ENCODE measurements at places on chromosomes 6 and 20.

GRCh38 chr6:110439356-110439755 is 24.0 kb upstream of the DDO start:
- DNase-seq: no peak

- no peak for DNase-seq
Observed at GRCh38 chr6:25017932-25018567, 82.3 kb upstream of the RIPOR2 start.

DNA sequence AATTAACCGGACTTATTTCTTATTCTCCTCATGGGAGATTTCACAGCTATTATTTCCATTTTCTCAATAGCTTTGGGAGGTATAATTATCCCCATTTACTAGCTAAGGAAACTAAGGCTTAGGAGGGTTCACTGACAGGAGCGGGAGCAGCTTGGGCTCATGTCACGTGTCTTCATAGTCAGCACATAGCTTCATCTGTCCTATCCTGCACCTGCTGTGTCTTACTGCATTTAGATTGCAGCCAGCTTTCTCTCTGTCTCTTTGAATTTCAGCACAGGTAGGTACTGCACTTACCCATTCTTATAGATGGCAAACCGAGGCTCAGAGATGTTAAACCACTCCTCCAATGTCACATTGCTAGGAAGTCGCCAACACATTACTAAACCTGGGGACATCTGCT is 839.9 kb downstream of the MAFB start:
- no peak for DNase-seq

DNA sequence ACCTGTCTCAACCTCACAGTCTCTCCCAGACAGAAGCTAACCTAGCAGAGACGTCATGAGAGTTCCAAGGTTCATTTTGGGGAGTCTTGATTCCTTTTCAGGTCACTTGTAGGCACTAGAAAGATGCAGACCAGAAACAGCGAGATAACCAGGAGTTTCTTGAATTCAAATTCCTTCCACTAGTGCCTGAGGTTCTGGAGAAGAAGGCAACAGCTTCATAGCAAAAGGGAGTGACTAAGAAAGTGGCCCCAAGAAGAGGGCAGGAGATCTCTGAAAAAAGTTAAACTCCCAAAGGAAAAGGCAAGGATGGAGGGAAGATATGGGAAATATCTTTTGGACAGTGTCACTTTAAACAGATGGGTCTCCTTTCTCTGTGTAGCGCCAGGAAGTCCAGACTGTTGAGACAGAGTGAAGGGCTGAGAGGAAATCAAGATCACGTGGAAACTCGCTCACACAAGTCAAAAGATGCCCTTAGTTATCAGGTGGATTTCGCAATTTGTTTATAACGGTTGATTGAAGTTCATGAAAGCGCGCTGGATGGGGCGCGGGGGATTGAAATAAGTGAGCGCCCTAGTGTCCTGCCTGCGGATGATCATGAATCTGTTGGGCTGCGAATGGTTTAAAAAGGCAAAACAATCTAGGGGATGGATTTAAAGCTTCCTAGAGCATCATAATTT is 4.8 kb upstream of the PRSS16 start:
- no peak for DNase-seq

DNA sequence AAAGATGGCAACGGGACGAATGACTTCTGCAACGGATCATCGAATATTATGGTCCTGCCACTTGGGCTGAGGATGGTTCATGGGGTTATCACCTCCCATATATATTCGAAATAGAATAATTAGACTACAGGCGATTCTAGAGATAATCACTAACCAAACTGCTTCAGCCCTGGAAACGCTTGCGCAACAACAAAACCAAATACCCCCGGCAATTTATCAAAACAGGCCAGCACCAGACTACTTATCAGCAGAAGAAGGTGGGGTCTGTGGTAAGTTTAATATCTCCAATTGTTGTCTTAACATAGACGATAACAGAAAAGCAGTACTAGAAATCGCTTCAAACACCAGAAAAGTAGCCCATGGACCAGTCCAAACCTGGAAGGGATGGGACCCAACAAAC is 31.0 kb upstream of the ULBP3 start:
- no peak for DNase-seq

Data from left hindlimb (tissue), 1 donor.